ENCODE measurements at places on chromosomes 11 and 22. TPM values are rescaled to one million over a fixed set of nuclear protein-coding genes. Genes with fewer than 3 reads are reported as not detected.

The KCNE3 gene
- 5.2 TPM for total RNA-seq

The WNT11 gene
- not detected for total RNA-seq

The MPPED2 gene
- total RNA-seq: under 0.01 TPM

The TYR gene
- not detected for total RNA-seq

The LRRC10B gene
- total RNA-seq: not detected

The OR51I1 gene
- total RNA-seq: 0.11 TPM

The CASP12 gene
- not detected for total RNA-seq

The PRODH gene
- not detected for total RNA-seq

The MISFA gene
- total RNA-seq: 1.3 TPM

The GP1BB gene
- total RNA-seq: 0.89 TPM

The CASP4 gene
- 139 TPM for total RNA-seq

The PNPLA5 gene
- total RNA-seq: not detected

The HDHD5 gene
- 41.7 TPM for total RNA-seq

The MYEOV gene
- total RNA-seq: 0.62 TPM

The NPTXR gene
- 4.6 TPM for total RNA-seq

The CYP2R1 gene
- total RNA-seq: 11.1 TPM

The ANO5 gene
- 0.44 TPM for total RNA-seq

The RAPSN gene
- total RNA-seq: not detected

The SCN4B gene
- not detected for total RNA-seq

The NXPE4 gene
- not detected for total RNA-seq

The POU2AF1 gene
- total RNA-seq: not detected

The GGTLC3 gene
- total RNA-seq: not detected
